HepG2 (cell line): ENCODE measurements at places on chromosomes 2 and 18. TPM values are rescaled to one million over a fixed set of nuclear protein-coding genes. Genes with fewer than 3 reads are reported as not detected.

DNA sequence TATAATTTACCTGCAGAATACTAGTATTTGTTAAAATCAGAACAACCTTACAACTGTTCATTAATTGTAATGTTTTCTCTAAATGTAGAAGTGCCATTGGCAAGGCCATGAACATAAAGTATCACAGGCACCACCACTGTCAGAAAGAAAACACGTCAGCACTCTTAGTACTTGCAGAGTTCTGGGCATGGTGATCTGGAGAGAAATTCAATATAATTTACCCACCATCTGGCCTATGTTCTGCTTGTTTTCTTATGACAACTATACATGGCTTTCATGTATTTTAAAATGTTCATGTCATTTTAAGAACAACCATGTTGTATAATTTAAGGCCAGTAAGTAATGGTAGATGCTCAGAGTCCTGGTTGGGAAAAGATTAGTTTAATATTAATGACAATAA is 114.2 kb upstream of the SULT1C3 start:
- DNase-seq, result no peak

- DNase-seq, result no peak
Measured at GRCh38 chr18:38460657-38461056, 895.1 kb upstream of the CELF4 start.

DNA sequence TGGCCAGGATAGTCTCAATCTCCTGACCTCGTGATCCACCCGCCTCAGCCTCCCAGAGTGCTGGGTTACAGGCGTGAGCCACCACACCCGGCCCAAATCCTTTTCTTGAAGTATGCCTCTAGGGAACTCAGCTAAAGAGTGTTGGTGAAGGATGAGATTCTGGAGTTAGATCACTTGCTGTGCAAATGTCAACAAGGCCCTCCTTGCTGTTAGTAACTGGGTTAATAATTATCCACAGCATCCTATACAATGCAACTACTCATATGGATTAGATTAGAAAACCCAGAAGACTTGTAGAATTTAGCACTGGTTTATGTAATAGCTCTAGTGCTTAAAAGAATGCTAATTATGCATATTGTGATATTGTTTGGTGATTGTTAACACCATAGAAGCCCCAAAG is 310.8 kb upstream of the TFPI start:
- peak; percentile 41 for DNase-seq

DNA sequence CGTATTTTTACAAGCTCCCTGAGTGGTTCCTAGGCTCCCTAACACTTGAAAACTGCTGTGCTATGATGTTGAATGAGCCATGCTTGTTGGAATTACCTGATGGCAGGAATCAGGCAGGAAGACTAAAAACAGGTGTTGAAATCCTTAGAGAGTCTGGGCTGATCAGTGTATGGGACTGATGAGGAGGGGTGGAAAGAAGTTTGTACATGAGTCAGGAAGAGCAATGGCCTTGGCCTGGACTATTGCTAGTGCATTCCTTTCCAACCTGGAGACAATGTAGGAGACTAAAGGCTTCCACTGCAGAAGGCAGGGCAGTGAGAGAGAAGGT is 25.0 kb upstream of the TMBIM1 start:
- DNase-seq, result peak; percentile 53

- DNase-seq, result no peak
Measured at GRCh38 chr18:68275616-68276015, 439.3 kb downstream of the TMX3 start.

DNA sequence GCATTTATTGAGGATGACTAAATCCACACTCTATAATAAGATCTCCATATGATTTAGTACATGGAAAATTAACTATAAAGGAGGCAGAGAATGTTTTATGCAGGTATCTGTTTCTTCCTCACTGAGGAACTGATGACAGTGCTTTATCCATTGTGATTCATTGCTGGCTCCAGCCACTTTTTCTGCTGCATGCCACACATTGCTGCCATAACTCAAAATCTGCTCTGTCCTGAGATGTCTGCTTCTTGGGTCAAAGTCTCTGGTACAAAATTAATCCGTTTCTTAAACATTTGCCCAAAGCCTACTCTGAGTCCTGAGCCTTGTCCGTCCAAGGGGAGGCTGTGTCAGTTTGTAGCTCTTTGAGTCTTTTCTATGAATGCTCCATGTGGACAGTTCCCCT is 15.5 kb upstream of the ARHGAP28 start:
- DNase-seq, result no peak

- no peak for DNase-seq
Measured at GRCh38 chr18:45175511-45175910, 439.8 kb upstream of the SLC14A2 start.

DNA sequence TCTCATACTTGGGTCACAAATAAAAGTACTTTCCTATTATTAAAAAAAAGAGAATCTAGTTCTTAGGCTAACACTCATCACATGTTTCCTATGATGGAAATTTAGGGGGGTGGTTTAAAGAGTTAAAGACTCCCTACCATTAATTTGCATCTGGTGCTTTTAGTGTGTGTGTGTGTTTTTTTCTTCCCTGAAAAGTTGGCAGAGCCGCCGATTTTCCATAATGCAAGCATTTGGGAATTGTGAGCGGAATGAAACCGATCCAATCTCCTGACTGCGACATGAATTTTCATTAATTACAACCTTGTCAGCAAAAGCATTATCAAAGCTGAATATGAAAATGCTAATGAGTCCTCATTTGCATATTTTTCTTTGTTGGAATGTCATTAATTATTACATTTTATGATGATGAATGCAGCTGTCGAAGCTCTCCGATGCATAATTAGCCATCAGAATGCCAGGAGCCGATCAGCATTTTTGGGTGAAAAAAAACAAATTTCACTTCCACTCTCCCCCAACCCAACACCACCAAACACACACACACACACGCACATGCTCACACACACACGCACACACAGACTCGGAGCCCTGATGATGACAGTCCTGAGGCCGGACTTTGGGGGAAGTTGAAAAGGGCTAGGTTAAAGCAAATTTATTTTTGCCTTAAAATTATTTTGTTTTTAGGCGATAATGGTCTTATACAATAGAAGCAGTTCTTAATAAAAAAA is 165.4 kb downstream of the TCF4 start:
- DNase-seq, result no peak

- no peak for DNase-seq
Measured at GRCh38 chr2:98556344-98557033, 51.8 kb downstream of the COA5 start.

DNA sequence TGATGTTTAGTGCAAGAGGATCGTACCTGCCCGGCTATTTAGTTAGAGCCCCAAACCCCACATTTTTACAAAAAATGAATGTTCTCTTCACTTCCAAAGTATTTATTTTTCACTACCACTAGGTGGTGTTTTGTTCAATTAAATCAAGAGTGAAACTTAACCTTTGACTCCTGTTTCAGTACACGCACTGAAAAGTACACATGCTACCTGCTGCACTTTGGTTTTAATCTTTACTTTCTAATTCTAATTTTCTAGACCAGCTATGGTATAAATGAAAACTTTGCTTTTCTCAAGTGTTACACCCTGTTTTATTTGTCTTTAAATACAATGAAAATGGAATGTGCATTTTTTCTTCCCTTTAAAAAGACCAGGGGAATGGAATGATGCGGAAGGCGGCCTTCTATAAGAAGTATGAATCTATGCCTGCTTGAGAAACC is 31.4 kb upstream of the CHN1 start:
- peak; percentile 60 for DNase-seq

DNA sequence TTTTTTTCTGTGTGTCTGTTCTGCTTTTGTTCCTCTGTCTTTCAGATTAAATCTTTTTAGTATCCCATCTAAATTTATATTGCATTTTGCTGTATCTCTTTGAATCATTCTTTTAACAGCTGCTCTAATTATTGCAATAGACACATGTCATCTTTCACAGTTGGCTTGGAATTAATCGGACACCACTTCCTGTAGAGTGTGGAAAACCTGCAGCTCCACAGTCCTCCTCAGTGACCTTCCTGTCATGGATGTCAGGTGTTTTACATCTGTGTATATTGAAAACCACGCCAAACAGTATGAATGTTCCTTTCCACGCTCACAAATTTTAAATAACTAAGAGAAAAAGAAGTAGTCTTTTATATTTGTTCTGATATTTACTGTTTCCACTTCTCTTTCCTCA is 135.3 kb downstream of the PXDN start:
- no peak for DNase-seq

DNA sequence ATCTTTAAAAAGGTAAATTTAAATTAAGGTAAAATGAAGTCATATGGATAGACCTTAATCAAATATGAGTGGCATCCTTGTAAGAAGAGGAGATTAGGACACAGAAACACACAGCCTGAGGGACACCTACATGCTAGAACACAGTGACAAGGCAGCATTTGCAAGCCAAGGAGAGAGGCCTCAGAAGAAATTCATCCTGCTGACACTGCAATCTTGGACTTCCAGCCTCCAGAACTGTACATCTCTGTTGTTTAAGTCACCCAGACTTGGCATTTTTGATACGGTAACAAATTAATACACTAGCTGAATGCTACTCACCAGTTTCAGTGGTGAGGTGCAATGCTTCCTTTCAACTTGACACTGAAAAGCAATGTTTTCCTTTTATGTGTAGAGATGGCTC is 305.0 kb downstream of the TDRD15 start:
- no peak for DNase-seq

- DNase-seq, result no peak
Measured at GRCh38 chr2:42186366-42186765, 17.2 kb downstream of the EML4 start.

- no peak for DNase-seq
Measured at GRCh38 chr2:126657148-126657635, 1.2 kb downstream of the GYPC start.

- DNase-seq, result no peak
Measured at GRCh38 chr2:11408959-11409571, 56.9 kb downstream of the E2F6 start.

DNA sequence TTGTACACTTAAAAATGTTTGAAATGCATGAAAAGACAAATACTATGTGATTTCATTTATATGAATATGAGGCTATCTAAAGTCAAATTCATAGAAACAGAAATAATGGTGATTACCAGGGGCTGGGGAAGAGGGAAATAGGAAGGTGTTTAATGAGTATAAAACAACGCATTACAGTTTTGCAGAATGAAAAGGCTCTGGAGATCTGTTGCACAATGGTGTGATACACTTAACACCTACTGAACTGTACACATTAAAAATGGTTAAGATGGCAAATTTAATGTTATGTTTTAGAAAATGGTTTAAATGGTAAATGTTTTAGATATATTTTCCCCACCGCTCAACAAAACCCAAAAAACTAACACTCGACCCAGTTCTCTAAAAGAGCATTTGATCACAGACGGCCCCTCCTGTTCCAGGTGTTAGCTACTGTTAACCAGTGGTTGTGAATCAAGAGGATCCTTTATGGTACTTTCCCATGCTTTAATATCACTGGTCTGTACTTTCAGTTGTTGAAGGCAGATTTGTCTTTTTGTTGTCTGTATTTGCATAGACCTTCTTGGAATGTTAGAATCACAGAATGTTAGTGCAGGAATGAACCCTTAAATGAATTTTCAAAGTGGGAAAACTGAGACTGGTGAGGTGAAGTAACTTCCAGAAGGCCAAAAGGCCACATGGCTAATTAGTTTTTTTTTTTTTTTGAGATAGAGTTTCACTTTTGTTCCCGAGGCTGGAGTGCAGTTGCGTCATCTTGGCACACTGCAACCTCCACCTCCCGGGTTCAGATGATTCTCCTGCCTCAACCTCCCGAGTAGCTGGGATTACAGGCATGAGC is 10.2 kb downstream of the RAB10 start:
- peak; percentile 54 for DNase-seq

GRCh38 chr2:28142386-28142785 is 250.3 kb upstream of the FOSL2 start:
- no peak for DNase-seq

GRCh38 chr18:80159713-80160636 is 50.9 kb downstream of the ADNP2 start:
- no peak for DNase-seq

- no peak for DNase-seq
Measured at GRCh38 chr2:156537141-156537540, 101.0 kb downstream of the GPD2 start.

DNA sequence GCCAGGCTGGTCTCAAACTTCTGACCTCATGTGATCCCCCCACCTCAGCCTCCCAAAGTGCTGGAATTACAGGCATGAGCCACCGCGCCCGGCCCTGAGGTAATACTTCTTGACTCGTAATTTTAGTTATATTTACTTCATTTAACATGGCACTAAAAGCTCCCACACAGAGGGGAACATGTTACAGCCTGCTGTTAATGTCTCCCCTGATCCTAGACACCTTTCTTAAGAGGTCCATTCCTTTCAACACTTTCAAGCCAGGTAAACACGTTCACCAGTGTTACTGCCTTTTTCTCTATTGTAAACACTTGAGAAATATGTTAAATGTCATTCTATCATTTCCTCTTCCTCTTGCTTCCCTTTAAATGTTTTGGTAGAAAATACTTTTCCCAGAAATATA is 161.4 kb downstream of the METTL4 start:
- DNase-seq, result no peak

GRCh38 chr2:219277703-219278654 is 1.2 kb upstream of the DNAJB2 start:
- DNase-seq, result peak; percentile 69

DNA sequence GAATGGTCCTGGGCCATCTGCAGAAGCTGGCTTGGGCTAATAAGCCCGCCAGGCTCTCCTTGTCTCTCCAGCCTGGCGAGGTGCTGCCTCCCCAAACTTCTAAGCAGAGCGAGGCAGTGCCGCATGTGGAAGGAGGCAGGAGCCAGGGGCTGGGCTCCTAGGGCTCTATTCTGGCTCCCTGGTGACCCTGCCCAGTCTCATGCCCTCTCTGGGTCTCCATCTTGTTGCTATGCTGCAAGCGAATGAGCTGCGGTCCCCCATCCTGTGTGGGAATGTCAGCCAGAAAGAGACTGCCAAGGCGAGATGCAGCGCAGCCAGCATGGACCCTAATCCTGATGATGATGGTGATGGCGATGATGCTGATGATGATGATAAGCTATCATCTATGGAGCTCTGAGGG is 48.7 kb downstream of the TNS1 start:
- no peak for DNase-seq

- no peak for DNase-seq
Measured at GRCh38 chr2:24330161-24330560, 30.2 kb downstream of the ITSN2 start.

DNA sequence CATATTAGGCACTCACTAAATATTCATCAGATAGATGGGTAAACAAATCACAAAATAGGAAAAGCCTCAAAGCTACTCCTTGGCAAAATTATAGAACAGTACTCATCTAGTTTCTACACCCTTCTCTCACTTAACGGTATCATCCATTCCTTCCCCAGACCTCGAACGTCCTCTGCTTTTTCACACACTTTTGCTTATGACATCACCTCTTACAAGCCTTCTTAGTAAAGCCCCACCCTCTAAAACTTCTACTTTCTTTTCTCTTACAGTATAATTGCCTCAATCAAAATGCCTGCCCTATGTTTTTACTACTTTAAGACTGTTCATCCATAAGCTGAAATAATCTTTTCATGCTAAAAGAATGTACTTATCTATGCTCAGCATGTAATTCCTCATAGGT is 8.1 kb downstream of the CHN1 start:
- no peak for DNase-seq

- DNase-seq, result peak; percentile 50
Measured at GRCh38 chr2:94874277-94874997, 3.2 kb downstream of the TEKT4 start.

NEB gene
- 0.18 and 0.24 TPM in 2 replicates for total RNA-seq

PASK gene
- total RNA-seq, result 16.0 and 17.0 TPM in 2 replicates

DRC1 gene
- total RNA-seq, result 0.07 and 0.08 TPM in 2 replicates

FHOD3 gene
- total RNA-seq, result 0.07 TPM in 1 of 2 replicates, not detected in the other

LIMS4 gene
- 0.88 and 1.1 TPM in 2 replicates for total RNA-seq

NEU2 gene
- not detected in 2 replicates for total RNA-seq

HOXD13 gene
- not detected in 2 replicates for total RNA-seq

AQP12B gene
- total RNA-seq, result not detected in 2 replicates

CHPF gene
- total RNA-seq, result 34.7 and 79.6 TPM in 2 replicates

TMEM178A gene
- total RNA-seq, result 0.38 TPM in 1 of 2 replicates, not detected in the other

SCN2A gene
- 0.17 and 0.20 TPM in 2 replicates for total RNA-seq

INPP1 gene
- 13.3 and 15.2 TPM in 2 replicates for total RNA-seq
